Ammon's horn (tissue), 1 donor: ENCODE measurements at places on chromosomes 4 and X.

GRCh38 chr4:161704040-161704439 is 459.8 kb downstream of the FSTL5 start:
- no peak for DNase-seq

DNA sequence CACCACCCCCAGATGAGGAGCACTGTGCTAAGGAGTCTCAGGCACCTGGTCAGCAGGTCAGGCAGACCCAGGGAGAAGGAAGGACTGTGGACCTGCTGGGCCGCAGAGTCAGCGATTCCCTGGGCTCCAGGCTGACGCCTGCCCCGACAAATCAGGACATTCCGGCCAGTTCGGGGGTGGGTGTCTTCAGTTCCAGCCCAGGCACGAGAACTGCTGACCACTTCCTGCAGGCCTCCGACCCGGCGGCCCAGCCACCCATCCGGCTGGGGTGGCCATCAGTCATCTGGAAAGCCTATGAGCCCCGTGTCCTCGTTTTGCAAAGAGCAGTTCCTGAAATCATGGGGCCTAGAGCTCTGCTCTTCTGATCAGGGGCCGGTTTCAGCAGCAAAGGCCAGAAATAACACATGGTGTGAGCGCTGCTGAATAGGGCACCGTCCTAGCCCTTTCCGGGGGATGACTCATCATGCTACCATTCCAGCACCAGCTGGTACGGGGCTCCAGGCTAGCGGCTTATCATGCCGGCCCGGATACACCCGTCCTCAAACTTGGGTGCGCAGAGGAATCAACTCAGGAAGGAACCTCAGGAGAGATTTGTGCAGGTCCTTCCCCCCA is 7.8 kb upstream of the SH3TC1 start:
- DNase-seq, result peak; percentile 71

DNA sequence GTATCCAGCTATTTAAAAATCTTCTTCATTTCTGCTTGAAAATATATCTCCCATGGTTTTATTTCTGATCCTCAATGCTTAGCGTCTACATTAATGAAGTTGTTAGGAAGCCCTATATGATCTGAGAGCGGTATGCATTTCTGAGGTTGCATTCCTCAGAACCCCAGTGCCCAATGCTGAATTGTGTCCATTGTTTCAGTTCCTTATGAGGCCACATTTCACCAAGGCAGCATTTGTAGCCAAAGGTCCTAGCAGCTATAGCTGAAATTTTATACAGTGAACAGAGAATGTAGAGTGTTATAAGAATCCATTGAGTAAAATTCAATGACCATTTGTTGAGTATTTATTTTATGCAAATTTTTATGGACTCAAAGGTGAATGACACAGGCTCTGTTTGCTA is 209.5 kb downstream of the PCDH7 start:
- no peak for DNase-seq

DNA sequence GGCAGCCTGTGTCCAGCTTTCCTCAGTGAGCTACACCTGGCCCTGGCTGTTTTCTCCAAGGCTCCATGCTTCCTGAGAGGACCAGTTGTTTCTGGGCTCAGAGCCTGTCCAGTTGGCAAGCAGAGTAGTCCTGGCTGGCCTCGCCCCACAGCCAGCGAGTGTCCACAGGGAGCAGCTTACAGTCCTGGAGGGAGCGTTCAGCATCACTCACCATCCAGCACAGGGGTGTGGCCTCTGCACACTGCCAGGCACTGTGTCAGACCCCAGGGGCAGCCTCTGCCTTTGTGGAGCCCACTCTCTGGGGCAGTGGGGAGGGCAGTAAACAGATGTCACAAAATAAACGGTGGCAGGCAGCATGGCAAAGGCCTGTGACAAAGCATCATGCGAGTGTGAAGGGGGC is 23.9 kb downstream of the EVC start:
- DNase-seq, result no peak

- DNase-seq, result no peak
Measured at GRCh38 chrX:125132274-125132673, 187.4 kb upstream of the TEX13C start.

GRCh38 chr4:164952551-164952950 is 24.9 kb downstream of the TRIM61 start:
- DNase-seq, result no peak

DNA sequence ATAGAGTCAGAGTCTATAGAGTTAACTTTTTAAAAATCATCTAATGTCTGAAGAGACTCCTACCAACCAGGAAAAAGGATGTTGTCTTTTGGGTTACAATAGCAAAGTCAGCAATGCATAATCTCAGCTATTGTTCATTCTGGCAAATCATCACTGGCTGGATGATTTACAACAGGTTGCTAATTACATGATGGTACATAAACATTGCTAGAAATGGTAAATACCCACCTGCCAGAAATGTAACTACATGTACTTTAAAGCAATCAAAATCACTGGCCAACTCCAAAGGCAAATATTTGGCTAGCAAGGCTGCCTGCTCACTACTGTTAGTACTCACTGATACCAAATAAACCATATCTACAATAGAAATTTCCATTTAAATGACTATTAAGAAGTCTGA is 91.1 kb downstream of the PPP3CA start:
- no peak for DNase-seq

DNA sequence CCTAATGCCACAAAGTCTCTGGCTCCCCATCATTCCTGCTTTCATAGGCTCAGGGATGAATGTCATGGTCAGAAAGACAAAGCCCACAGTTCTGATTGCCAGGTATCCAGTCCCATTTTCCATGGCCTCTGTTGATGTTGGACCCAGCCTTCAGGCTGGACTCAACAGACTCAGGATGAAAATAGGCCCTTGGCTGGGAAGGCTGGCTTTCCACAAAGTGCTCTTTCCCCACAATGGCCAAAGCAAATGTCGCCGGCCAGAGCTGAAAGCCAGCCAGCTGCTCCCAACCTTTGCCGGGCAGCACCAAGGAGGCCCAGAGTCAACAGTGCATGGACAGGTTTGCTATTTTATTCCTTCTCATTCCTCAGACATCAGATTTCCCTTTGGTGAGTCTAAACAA is 430.1 kb upstream of the FGF16 start:
- DNase-seq, result no peak

DNA sequence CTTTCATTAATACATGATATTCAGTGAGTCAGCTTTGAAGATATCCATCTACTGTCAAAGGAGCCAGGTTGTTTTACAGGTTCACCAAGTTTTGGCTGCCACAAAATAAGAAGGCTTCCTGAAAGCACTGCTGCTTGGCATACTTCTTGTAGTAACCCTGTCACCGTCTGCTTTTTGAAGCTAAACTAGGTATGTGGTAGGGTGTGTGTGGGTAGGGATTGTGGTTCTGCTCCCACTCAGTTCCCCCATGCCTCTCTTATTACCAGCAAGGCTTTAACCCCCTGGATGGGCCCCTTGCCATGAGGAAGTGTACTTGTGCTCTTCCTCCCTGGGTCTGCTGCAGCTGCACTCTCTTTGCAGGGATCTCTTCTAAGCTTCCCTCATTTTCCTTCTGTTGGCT is 191.2 kb downstream of the BANK1 start:
- DNase-seq, result no peak

- DNase-seq, result peak; percentile 29
Measured at GRCh38 chrX:50877310-50877709, 33.2 kb upstream of the BMP15 start.

DNA sequence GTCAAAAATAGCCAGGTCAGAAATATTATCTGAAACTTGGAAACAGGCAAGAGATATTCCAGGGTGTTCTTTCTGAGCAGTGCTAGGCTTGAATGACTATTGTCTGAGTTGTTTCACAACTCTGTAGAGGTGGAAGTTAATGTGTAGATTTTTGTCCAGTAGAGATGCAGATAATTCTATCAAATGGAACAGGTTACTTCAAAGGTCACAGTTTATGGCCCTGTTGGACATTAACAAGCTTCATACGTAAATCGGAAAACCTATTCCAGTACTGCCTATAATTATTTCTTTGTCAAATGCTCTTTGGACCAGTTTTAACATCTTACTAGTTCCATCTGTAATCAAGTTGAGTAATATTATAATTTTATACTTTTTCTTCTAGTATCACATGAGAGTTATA is 1639.4 kb upstream of the TENM3 start:
- no peak for DNase-seq

DNA sequence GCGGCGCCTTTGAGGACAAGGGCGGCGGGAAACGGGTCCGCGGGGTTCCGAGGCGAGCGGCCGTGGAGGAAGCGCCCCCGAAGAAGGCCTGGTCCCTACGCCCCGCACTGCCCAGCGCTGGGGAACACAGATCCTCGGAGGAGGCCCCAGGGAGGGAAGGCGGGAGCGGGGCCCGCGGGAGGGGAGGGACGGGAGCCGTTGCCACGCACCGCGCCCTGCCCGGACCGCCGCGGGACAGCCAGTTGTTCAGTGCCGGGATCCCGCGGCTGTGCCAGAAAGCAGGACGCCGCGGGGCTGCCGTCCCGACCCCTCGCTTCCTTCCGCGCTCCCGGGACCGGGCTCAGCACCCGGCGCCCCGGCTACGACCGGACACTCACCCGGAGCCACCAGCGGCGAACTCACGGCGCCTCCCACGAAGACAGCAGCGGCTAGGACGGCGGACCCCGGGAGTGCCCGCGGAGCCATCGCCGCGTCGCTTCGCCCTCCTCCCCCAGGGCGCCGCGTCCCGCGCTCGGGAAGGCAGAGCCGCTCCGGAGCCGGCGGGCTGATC is 278 bp downstream of the RELL1 start:
- DNase-seq, result peak; percentile 45

DNA sequence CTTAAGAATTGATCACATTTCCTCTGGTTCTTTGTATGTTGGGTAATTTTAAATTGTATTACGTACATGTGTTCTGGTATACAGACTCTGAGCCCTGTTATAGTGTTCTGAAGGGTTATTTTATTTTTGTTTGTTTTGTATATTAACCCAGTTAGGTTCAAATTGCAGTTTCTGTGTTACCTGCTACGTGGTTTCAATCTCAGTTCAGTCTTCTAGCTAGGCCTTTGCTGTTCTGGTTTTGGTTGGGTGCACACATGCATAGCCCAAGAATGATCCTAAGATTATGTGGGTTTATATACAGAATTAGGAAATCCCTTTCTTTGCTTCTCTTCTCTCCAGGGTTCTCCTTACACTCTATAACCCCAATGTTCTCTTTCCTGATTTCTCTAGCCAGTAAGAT is 161.0 kb downstream of the PPP1R2C start:
- DNase-seq, result no peak

- no peak for DNase-seq
Measured at GRCh38 chr4:11404431-11404830, 24.3 kb downstream of the HS3ST1 start.

DNA sequence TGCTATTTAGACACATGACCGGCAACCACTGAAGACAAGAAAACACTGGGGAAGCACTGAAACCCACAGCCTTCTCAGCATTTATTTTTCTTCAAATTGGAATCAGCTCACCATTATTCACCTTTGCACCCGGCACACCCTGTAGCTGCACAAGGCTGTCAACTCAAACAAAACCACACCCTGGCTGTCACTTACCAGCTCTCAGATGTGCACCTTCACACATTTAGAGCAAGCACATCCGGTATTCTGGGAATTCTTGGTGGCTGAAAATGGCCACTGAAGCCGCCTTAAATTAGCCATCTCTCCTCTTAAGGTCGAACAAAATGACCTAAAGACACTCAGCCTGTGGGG is 5.9 kb downstream of the ZFYVE28 start:
- no peak for DNase-seq

DNA sequence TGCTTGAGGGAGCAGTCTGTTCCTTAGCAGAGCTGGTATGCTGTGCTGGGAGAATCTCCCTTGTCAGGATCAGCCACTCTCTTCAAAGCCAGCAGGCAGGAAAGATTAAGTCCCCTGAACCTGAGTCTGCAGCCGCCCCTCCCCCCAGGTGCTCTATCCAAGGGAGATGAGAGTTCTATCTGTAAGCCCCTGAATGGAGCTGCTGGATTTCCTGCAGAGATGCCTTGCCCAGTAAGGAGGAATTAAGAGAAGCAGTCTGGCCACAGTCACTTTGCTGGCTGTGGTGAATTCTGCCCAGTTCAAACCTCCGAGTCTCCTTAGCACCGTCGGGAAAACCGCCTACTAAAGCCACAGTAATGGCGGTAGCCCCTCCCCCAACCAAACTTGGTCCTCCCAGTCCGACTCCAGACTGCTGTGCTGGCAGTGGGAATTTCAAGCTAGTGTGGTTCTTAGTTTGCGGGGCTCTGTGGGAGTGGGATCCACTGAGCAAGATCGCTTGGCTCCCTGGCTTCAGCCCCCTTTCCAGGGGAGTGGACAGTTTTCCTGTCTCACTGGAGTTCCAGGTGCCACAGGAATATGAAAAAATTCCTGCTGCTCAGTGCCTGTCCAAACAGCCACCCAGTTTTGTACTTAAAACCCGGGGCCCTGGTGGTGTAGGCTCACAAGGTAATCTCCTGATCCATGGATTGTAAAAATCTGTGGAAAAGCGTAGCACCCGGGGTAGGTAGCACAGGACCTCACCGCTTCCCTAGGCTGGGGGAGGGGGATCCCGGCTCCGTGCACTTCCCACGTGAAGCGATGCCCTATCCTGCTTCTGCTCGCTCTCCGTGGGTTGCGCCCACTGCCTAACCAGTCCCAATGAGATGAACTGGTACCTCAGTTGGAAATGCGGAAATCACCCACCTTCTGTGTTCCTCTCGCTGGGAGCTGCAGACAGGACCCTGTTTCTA is 38.0 kb downstream of the RAB28 start:
- no peak for DNase-seq

GRCh38 chr4:168833881-168834280 is 176.2 kb downstream of the CBR4 start:
- DNase-seq, result peak; percentile 21

DNA sequence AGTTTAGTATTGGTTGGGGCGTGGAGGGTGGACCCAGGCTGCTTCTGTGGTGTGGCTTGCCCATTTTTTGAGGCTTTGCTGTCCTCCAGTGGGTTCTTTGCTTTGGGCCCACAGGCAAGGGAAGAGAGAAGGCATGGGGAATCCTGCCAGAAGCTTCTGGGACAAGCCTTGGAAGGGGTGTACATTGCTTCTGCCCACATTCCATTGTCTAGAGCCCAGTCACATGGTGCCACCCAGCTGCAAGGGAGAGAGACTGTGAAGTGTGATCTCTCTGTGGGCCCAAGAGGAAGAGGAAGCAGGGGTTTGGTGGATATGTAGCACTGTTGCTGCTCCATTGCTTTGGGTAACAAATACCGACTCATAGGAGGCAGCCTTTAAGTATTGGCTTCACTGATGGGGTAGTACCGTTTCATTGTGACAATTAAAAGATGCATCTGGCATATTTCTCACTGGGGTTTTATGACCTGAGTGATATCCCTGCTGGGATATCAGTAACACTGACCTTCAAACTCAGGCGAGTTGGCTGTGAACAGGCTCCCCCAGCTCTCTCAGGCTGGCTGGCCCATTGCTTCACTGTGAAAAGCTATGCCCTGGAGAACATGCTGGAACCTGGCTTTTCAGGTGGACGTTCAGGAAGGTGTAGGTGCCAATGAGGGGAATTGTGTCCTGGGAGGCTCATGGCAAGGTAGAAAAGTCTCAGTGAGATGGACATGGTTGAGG is 85.9 kb downstream of the CLDN34 start:
- peak; percentile 85 for DNase-seq

- DNase-seq, result no peak
Measured at GRCh38 chr4:94856030-94856429, 98.3 kb downstream of the BMPR1B start.

GRCh38 chrX:68913249-68913547 is 84.4 kb downstream of the EFNB1 start:
- DNase-seq, result no peak

- DNase-seq, result no peak
Measured at GRCh38 chrX:22975786-22976185, 24.0 kb upstream of the DDX53 start.
